ENCODE measurements at places on chromosomes 1 and 21. TPM values are rescaled to one million over a fixed set of nuclear protein-coding genes. Genes with fewer than 3 reads are reported as not detected.

Gene ISG15
- 425 TPM for total RNA-seq

- DNase-seq: no peak
Measured at GRCh38 chr1:16915627-16915973, 6.1 kb upstream of the CROCC start.

DNA sequence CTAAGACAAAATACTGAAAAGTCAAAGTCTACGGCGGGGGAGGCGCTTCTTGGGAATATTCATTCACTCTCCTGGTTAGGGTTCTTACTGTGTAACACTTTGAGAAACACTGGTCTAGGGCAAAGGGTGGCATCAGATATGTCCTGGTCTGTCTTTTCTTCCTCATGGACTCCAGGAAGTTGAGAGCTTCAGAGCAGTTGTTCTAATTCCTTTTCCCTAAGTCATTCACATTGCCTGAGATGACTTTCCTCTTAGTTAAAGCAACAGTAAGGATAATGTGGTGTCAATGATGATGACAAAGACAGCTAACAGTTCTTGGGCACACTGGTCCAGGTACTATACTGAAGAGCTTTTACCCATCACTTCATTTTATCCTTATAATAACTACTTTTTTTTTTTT lies 27.0 kb downstream of the FGGY start:
- no peak for DNase-seq

Gene SEC22B
- 32.0 TPM for total RNA-seq

GRCh38 chr1:27029517-27029916 lies 16.9 kb upstream of the TENT5B start:
- DNase-seq: no peak

DNA sequence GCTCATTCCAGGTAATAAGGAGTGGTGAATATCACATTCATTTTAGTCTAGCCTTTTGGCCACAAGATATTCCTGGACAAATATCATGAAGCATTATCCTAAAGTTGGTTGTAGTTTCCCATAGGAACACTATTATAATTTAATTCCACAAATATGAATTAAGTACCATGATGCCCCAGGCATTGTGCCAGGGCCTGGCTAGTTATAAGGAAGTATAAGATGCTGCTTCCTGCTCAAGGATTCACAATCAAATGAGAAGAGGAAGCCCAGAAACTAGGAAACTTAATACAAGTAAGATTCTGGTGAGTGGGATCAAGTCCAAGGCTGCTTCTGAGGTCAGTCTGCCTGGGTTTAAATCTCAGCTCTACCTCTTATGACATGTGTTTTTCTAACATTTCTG lies 30.6 kb upstream of the ZP4 start:
- no peak for DNase-seq

- DNase-seq: no peak
Measured at GRCh38 chr1:248901578-248901977, 4.5 kb upstream of the PGBD2 start.

- DNase-seq: no peak
Measured at GRCh38 chr1:96683931-96684330, 37.7 kb upstream of the PTBP2 start.

- no peak for DNase-seq
Measured at GRCh38 chr1:181501612-181502011, 18.3 kb downstream of the CACNA1E start.

DNA sequence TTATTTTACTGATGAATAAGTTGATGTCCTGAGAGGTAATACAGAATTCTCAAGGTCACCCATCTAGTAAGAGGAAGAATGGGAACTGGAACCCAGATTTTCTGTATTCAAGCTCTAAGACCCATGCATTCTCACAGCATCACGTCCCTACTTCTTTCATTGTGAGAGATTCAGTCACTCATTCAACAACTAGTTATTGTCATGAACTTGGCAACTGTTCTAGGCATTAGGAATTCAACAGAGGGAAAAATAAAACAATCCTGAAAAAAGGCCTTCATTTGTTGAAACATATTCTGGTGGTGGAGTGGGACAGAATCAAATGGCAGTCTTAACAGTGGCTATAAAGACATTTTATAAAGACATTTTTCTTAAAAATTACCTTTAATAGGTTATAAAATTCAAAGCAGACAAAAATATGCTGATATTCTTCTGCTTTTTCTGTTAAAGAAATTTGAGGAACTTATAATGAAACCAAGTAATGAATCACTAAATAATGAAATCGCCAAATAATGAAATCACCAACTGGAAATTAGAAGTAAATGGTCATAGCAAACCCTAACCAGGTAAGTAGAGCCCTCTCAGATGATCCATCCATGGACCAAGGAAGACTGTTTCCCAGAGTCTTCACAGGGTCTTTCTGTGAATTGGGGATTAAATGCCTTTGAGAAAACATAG lies 136.5 kb upstream of the DPYD start:
- DNase-seq: no peak

- DNase-seq: no peak
Measured at GRCh38 chr1:17887661-17888371, 132.7 kb downstream of the ACTL8 start.

Gene GJA9
- total RNA-seq: not detected

DNA sequence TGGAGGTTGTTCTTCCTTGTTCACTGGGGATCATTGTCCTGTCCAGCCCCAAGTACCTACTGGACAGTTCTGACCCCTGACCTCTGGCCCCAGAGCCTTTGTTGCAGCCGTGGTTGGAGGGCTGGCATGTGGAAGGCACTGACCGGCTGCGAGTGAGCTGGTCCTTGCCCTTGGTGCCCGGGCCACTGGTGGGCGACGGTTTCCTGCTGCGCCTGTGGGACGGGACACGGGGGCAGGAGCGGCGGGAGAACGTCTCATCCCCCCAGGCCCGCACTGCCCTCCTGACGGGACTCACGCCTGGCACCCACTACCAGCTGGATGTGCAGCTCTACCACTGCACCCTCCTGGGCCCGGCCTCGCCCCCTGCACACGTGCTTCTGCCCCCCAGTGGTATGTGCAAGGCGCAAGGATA lies 11.4 kb downstream of the TIE1 start:
- no peak for DNase-seq

DNA sequence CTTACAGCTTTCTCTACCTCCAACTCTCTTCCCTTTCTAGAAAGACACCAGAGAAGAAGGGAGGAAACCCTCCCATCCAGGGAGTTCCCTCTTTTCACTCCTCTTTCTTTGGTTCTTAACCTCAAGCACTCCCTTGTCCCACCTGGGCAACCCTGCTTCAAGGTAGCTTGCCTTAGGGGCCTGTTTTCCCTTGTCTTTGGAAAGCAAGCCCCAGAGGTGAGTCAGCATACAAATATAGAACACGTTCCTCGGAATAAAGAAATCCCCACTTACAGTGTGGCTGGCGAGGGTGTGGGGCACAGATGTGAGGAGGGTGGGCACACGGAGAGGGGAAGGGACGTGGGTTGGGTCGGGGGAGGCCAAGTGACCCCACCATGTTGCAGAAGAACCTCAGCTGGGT lies 26.1 kb upstream of the KCNE2 start:
- no peak for DNase-seq

- DNase-seq: no peak
Measured at GRCh38 chr1:171424494-171424893, 60.8 kb upstream of the PRRC2C start.

DNA sequence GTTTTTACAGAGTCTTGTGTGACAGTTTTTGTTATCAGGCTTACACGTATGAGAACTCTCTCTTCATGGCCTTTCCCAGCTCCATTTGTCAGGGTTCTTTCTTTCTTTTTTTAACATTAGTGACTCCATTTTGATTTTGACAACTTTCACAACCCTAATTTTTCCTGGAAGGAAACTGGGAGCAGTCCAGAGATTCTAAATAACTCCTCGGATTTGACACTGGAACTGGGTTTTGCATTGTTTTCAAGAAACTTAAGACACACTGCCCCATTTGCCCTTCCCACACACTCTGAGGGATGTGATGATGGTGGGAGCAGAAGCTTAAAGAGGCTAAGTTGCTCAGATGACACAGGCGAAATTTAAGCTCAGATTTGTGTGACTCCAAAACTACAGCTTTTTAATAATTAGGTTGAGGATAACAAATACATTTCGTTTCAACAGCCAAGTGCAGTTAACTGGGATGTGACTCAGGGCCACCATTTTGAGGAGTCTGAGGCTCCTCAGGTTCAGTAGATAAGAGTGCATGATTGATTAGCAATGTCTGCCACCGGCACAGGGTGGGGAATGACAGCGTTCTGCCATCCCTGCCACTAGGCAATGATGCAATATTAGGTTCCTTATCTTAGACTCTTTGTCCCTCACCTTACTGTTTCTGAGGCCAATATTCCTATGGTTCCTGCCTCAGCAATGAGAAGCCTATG lies 95.1 kb upstream of the ATP1A1 start:
- no peak for DNase-seq

DNA sequence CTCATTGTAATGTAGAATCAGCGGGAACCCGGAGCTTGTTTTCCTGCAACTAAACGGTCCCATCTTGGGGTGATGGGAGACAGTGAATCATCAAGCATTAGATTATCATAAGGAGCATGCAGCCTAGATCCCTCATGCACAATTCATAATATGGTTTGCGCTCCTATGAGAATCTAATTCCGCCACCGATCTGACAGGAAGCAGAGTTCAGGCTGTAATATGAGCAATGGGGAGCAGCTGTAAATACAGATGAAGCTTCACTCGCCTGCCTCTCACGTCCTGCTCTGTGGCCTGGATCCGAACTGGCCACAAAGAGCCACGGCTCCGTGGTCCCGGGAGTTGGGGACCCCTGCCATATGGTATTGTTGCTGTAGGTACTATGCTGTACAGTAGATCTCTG lies 1.6 kb downstream of the IFI44 start:
- peak; percentile 50 for DNase-seq

- DNase-seq: no peak
Measured at GRCh38 chr1:29575277-29575676, 339.0 kb downstream of the PTPRU start.

Gene DCST1
- not detected for total RNA-seq

Gene DSCAM
- not detected for total RNA-seq

Gene TEX35
- total RNA-seq: not detected

DNA sequence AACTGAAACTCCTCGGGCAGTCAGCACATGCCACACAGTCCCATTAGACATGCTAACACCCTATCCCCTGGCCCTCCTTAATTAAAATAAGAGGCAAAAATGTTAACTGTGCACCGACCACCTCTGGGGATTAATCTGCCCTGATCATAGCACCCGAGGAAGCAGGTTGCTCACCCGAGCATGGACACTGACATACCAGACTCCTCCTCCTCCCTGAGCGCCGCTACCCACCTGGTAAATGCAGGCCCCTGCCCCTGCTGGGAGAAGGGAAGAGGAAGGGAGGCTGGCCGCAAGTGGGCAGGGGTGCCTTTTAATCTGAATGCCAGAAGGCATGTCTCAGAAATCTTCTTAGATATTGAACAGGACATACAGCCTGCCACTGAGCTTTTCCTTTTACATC lies 360.9 kb downstream of the RRAGC start:
- DNase-seq: no peak

- no peak for DNase-seq
Measured at GRCh38 chr1:30161953-30162352, 561.4 kb downstream of the MATN1 start.

GRCh38 chr1:33374336-33375105 lies 53.6 kb upstream of the A3GALT2 start:
- no peak for DNase-seq

- DNase-seq: no peak
Measured at GRCh38 chr1:184212649-184213314, 161.3 kb downstream of the TSEN15 start.

- peak; percentile 89 for DNase-seq
Measured at GRCh38 chr1:55215194-55216021, at the start of gene USP24. TSS of gene USP24 (minus strand) at chr1:55215364. CDS start at chr1:55215113, 251 bp downstream.

All from activated naive CD8-positive, alpha-beta T cell treated with anti-CD3 and anti-CD28 coated beads, Interleukin-2, amount 10 ng/mL, durations not matched to agents 7 days and 5 days (primary cell).